ENCODE measurements at places on chromosomes 6 and 20.

DNA sequence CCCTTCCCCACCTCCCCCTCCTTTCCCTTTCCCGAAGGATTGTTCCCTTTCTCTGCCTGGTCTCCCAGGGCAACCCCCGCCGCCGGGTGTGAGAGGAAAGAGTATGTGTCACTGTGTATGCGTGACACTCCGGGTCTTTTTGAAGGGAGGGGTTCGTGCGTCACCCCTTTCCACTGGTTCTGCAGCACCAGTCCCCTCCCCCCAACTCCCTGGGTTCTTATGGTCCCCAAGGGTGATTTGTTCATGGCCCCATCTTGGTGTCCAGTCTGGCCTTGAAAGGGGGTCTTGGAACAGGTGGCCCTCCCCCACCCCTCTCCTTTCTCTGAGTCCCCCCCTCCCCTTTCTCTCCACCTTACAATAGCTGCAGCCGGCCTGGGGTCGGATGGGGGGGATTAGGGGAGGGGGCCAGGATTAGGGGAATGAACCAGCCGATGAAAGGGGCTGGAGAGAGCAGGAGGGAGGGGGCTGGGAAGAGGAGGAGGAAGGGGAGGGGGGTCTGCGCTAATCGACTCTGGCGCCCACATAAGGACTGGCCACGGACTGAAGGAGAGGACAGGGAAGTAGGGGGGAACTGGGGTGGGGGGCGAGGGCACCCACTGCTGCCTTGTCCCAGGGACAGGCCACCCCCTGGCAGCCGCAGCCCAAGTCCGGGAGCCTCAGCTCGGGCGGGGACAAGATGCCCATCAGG is 1.3 kb upstream of the RING1 start:
- no peak for DNase-seq

- DNase-seq = no peak
Measured at GRCh38 chr6:35096129-35096862, 44.8 kb downstream of the TCP11 start.

DNA sequence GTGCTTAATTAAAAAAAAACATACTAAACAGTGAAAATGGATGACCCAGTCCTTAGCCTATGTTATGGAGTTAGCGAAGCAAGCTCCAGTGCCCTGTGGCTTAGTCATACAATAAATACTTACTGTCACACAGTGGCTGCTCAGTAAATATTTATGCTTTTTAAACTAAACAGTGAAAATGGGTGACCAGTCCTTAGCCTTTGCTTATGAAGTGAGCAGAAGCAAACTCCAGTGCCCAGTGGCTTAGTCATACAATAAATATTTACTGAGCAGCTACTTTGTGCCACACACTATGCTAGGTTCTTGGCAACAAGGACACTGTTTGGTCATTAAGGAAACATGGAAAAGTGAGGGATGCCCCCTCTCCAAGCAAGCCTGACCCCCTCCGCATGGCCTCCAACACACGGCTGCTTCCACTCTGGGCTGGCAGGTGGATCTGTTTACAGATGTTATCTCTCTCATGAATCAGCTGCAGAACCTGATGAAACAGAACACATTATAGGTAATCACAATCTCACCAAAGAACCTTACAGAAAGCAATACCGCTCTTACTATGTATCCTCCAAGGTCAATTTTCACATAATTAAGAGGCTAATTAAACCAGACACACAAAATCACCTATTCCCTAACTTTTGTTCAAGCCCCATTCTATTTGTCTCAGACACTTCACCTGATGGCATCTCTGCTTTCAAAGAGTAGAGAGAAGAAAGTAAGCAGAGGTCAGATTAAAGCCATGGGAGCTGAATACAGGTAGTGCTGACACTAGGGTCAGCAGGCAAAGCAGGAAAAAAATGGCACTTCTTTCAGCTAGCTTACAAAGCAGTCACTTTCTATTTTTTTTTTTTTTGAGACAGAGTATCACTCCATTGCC is 27.3 kb downstream of the CDK5RAP1 start:
- no peak for DNase-seq

DNA sequence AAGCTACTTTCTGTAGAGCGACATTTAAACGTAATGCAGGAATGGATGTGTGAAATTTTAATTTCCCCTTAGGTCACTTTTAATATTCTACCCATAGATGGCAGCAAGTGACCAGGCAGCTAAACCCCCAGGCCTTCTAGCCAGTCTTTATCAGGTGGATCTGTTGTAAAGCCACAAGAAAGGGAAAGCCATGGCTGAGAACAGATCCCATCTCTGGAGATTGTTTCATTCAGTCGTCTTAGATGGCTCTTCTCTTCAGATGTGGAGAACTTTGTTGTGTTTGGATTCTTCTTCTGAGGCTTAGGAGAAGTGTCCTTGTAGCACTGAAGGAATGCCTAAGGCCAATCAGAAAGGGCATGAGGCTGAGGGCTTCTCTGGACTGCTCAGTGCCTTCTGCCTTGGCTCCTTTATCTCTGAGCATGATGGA is 15.8 kb upstream of the RNF182 start:
- DNase-seq = peak; percentile 30

DNA sequence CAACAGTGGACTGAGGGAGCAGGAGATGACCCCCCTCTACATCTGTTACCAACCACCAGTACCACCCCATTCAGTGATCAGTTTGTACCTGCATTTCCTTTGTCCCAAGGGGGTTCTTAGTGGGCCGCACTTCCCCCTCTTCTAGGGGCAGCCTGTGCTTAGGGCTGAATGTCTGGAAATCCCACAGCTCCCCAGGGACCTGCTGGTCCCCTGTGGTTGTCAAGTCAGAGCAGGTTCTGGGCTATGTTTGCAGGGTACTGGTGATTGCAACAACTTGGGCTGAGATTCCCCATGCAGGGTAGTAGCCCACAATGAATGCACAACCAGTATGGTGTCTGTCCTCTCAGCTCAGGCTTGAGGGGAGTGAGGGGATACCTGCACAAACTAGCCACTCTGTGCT is 39.7 kb upstream of the COL10A1 start:
- DNase-seq = no peak

DNA sequence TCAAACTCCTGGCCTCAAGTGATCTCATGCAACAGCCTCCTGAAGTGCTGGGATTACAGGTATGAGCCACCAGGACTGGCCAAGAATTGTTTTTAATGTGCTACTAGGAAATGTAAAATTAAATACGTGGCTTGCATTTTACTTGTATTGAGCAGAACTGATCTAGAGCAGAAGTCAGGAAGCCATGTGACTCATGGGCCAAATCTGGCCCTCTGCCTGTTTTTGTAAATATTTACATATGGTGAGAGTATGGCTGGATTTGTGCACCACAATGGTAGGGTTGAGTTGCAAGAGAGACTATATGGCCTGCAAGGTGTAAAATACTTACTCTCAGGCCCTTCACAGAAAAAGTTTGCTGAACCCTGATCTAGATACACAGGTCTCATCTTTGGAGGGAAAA is 75.8 kb downstream of the LAMP5 start:
- no peak for DNase-seq

DNA sequence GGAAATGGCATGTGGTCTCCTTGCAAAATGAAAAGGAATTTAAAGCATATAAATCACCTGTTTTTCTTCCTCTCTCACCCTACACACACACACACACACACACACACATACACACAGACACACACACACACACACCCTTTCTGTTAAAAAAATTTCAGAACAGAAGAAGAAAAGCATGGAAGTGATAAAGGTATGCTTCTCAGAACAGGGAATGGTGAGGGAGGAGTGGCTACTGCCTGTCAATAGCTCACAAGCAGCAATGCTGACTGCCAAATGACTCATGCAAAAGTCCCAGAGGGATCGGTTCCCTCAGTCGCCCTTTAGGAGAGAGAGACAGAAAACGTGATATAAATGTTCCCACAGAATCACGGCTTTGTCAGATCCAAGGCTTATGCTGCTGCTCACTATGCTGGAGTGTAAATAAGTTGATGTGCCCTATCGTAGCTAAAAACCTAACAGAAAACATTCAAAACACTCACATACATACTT is 102.6 kb downstream of the IBTK start:
- DNase-seq = no peak

GRCh38 chr6:111566873-111567517 is 38.7 kb downstream of the TRAF3IP2 start:
- no peak for DNase-seq

DNA sequence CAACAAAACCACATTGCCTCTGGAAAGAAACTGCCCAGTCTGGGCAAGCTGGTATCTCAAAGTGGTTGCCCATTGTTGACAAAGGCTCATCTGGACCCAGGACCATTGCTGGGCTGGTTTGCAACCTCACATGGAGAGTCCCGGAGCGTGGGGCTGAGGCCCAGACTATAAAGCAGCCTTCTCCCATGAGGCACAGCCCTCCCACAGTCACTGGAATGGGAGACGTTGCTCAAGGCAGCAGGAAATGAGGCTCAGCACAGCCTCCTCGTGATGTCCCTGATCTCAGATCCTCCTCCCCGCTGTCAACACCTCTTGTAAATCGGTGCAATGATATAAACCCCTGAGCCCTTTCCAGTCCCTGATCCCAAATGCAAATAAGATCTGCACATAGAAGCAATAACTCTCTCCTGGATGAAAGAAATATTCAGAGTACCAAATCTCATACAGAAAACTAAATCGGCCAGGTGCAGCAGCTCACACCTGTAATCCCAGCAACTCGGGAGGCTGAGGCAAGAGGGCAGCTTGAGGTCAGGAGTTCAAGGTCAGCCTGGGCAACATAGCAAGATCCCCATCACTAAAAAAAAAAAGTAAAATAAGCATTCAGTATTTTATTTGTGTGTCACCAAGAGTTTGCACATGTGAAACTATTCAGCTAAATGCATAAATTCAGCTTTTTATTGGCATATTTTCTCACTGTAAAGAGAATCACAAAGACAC is 103.0 kb upstream of the RREB1 start:
- DNase-seq = no peak

GRCh38 chr20:50995506-50995905 is 27.4 kb downstream of the KCNG1 start:
- no peak for DNase-seq

DNA sequence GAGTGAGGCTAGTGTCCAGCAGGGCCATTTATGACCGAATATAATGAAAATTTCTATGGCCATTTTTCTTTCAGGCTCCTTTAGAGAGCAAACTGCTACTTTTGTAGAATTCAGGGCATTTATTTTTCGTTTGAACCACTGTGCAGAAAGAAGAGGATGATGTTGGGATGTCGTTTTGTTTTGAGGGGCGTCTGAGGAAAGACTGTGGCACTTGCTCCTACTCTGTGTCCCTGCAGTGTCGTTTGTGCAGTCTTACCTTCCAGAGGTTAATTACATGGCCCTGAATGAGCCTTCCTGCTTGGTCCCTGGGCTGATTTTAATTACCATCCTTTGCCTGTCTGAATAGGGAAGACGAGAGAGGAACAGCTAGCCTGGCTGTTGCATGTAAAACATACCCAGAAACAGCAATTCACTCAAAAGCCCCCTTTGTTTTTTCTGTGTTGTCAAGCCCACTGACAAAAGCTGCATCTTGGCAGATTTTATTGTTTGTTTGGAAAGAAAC is 65.3 kb downstream of the CTNNBL1 start:
- DNase-seq = no peak

GRCh38 chr6:142238881-142239280 is 62.9 kb upstream of the ADGRG6 start:
- no peak for DNase-seq

- no peak for DNase-seq
Measured at GRCh38 chr6:37620519-37620918, 77.2 kb downstream of the MDGA1 start.

GRCh38 chr6:77334093-77334492 is 129.2 kb downstream of the HTR1B start:
- DNase-seq = no peak

- DNase-seq = no peak
Measured at GRCh38 chr20:37361336-37361735, 15.4 kb downstream of the SRC start.

- no peak for DNase-seq
Measured at GRCh38 chr6:133590814-133591213, 298.1 kb upstream of the TCF21 start.

GRCh38 chr6:6602262-6602661 is 13.7 kb downstream of the LY86 start:
- DNase-seq = no peak

- DNase-seq = no peak
Measured at GRCh38 chr20:55947701-55948100, 57.6 kb downstream of the CBLN4 start.

DNA sequence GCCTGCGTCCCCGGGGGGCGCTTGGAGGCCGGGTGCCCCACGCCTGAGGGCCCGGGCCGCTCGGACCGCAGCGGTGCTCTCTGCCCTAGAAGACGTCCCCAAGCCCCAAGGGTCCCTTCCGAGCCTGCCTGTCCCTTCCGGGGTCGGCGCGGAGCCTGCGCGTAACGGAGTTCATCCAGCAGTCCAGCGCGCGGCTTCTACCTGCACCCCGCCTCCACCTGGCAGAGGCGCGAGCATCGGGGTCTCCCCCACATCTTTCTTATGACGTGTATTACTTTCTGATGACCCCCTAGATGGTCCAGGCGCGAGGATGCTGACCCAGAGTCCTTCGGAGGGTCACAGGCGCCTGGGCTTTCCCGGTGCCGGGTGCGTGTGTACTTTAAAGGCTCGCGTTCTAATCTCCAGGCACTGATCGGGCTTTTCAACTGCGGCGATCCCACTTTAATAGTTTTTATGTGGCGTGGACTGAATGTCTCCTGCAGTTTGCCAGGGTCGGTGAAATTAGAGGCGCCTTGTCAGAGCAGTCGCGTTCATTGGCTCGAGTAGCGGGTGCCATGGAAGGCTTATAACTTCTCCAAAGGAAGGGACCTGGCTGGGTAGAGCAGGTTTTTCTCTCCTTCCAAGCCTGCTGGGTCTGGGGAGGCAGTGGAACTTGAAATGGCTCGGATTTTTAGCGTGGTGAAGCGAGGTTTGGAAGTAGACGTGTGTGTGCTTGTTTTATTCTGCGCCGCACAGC is 912 bp downstream of the EYA4 start:
- no peak for DNase-seq

DNA sequence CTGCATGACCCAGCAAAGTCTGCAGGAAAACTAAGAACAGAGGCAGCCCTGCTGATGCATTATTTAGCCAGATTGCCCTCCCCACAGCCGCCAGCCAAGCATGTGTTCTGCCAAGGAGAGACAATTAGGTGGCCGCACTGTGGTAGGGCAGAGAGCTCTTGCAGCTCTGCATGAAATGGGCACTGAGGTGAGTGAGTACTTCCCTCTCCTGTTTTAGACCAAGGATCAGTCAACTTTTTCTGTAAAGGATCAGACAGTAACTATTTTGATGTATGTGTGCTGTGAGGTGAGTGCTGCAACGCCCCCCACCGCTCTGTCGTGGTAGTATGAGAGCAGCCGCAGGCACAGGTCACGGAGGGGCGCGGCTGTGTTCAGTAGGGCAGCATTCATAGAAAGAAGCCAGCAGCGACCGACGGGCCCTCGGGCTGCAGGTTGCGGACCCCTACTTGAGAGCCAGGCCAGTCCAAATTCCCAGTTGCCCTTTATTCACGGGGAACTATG is 23.8 kb upstream of the FAM50B start:
- DNase-seq = no peak

DNA sequence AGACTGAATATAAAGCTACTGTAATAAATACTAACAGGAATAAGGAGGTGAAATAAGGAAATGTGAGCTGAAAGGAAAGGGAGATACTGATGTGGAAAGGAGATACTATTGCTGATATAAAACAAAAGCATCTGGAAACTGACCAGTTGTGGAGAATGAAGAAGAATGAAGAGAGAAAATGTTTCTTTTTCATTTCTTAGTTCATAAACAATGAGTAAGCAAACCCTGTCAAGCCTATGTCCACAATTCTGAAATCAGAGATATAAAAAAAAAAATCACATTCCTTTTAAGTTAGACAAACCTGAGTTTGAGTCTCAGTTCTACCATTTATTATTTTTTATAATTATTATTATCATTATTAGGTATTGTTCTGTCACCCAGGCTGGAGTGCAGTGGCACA is 121.6 kb upstream of the GJE1 start:
- DNase-seq = no peak
